ENCODE measurements at places on chromosomes 6 and 20.
A peak's percentile ranks its signal among the peaks of the same experiment; 100 is the strongest.

GRCh38 chr6:165726965-165727381 lies 63.9 kb upstream of the PDE10A start:
- no peak for DNase-seq

DNA sequence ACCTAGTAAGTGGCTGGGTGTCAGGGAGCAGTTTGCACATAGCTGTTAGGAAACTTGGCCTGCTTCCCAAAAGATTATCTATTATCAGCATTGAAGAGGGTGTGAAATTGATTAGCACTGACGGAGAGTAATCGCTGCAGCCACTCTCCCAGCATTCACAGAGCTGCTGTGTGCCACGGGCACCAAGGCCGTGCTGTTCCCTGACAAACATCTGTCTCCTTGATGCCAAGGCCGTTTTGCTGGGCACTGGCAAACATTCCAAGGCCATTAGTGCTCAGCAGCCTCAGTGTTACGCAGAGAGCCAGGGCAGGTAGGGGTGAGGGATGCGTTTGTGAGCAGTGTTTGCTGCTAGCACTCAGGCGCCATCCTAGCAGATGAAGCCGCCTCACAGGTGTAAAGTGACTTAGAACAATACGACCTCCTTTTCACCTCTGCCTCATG lies 57.7 kb upstream of the VSTM2L start:
- no peak for DNase-seq

- DNase-seq = no peak
These were observed 9.8 kb upstream of the PNISR start for GRCh38 chr6:99434702-99435530.

- DNase-seq = no peak
These were observed 115.4 kb downstream of the SLC23A2 start for GRCh38 chr20:4885877-4886276.

- DNase-seq = no peak
These were observed 184.9 kb upstream of the TSHZ2 start for GRCh38 chr20:52787216-52787615.

GRCh38 chr6:158002951-158003853 lies 21.5 kb downstream of the SYNJ2 start:
- peak; percentile 74 for DNase-seq

GRCh38 chr6:144170044-144170443 lies 19.7 kb downstream of the STX11 start:
- no peak for DNase-seq

GRCh38 chr6:167027772-167028171 lies 28.6 kb downstream of the CEP43 start:
- DNase-seq = no peak

DNA sequence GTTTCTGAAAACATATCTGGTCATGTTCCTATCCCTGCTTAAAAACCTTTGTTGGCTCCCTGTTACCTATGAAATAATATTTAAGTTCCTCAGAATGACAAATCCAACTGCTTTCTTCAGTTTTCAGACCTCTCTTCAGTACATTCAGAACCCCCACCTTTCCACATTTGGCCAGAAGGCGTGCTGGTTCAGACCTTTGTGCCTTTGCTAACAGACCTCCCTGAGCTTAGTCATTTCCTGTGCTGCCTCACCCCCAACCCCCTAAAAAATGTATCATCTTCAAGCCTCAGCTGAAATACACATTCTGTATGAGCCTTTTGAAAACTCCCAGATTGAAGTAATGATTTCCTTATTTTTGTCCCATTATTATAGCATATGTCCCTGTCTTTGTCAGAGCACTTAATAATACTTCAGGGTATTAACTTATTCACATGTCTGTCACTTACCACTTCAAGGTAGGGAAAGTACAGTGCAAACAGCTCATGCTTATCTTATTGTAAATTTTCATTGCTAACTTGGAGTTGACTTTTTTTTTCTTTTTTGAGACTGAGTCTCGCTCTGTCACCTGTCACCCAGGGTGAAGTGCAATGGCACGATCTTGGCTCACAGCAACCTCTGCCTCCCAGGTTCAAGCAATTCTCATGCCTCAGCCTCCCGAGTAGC lies 19.7 kb downstream of the FAM217A start:
- no peak for DNase-seq

- DNase-seq = no peak
These were observed 2.1 kb downstream of the C6orf141 start for GRCh38 chr6:49552596-49552995.

DNA sequence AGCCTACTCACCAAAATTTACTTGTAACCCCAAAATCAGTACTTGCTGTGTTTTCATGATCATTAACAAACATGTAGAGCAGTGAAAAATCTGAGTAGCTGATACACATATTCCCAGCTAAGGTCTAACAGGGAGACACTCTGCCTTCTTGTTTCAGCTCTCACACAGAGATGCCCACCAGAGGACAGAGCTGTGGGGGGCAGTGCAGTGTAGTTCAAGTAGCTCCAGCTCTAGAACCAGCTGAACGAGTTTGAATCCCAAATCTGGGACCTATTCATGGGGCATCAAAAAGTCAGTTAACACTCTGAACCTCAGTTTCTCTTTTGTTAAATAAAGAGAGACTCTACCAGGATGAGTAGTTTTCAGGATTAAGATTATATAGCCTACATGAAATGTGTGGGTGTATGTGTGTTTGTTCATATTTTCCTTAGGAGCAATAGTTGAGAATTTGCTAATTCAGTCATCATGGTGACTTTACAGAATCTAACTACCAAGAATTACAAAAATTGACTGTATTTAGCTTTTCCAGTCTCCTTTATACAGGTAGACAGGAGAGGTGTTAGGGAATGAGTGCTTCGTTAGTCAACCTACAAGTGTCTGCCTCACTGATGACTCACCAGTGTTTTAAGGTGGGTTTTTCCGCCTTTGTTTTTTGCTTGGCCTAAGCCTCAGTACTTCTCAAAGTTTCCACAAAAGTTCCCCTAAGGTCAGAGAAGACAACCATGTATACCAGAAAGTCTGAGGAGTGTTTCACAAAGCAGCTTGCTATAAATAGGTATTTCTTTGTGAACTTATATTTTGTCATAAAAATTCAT lies 164.0 kb upstream of the RUNX2 start:
- no peak for DNase-seq

GRCh38 chr6:164911873-164912580 lies 397.4 kb downstream of the C6orf118 start:
- no peak for DNase-seq

GRCh38 chr6:160110586-160111123 lies 11.0 kb upstream of the SLC22A1 start:
- DNase-seq = no peak

- DNase-seq = no peak
These were observed 67.2 kb downstream of the DHX35 start for GRCh38 chr20:39029364-39029763.

DNA sequence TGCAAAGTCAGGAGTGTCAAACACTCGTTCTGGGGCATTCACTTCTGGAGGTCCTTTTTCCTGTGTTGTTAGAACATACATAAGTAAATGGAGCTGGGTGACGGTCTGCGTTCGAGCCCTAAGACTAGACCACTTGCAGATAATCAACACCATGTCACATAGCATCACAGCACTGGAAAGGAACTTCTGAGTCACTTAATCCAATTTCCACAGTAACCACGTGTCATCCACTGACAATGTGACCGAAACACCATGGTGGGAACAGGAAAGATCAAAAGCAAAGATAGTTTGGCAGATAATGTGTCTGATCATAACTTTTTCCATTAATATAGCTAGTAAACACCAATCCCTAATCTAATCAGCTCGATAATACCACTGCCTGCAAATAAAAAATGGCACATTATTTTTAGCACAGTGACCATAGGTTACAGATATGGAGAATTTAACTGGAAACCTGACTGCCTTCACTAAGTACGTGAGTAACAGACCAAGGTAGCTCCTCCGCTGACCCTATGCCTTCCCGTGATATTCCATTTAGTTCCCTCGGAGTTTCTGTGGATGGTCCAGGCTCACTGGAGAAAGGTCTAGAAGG lies 34.8 kb downstream of the WRNIP1 start:
- no peak for DNase-seq

DNA sequence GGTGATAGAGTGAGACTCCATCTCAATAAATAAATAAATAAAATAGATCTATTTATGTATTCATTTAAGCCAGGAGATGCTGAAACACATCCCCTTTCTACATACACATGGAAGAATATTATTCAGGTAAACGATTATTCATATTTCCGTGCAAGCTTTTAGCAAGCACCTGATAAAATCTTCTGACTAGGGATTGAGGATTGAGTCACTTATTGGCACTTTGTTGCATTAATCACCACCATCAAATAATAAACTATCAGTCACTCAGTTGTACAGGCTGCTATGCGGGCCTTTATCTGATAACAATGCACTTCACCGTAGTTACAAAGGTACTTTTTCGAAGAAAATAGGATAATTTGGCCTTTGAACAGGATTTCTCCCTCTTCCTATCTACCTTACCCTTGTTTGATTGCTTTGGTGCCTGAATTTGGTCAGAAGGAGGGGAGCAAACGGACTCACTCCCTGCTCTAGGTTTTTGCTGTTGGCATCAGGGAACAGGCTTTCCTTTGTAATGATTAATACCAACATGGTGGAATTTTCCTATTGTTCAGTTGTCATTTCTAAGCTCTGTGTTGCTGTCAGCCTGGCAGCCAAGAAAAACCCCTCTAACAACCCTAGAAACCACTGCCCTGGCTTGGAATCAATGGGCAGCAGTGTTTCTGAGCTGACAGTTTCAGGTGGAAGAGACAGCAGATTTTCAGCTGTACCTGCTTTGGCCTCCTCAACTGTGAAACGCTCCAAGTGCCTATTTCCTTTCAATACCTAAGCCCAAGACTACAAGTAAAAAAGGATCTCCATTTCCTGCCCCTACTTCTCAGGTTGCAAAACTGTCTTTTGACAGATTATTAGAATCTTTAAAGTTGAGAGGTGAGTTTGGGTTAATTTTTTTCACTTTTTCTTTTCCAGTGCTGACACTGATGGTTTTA lies 63.0 kb downstream of the MYB start:
- no peak for DNase-seq

GRCh38 chr6:52538252-52538900 lies 38.5 kb downstream of the TRAM2 start:
- DNase-seq = no peak

DNA sequence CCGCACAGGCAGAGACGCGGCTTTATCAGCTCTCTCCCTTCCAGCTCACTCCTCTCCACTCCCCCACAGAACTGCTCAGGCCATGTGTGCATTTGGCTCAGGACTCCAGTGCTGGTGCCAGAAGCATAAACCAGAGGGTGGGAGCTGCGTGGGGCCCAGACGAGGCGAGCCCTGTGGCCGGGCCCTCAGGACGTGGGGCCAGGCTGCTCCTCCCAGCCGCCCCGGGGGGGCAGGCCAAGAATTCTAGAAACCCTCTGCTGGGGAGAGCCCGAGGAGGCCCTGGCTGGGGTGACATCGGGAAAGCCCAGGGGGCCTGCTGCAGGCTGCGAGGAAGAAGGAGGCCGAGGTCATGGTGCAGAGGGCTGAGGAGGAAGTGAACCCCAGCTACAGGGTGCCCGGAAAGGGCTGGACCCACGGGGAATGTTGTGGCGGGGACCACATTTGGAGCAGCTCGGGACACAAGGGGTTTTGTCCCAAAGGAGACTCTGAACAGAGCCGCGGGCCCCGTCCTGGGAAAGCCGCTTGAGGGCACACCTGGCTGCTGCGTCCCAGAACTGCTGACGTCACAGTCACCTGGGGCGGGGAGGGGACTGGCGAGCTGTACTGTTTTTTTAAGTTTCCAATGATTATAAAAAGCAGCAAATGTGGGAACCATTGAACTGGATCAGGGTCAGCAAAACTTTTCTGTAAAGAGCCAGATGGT lies 107.1 kb downstream of the BANF2 start:
- DNase-seq = peak; percentile 48

- DNase-seq = peak; percentile 81
These were observed 17.8 kb upstream of the HMGN4 start for GRCh38 chr6:26520237-26520849.

- DNase-seq = no peak
These were observed 420.6 kb downstream of the CDC5L start for GRCh38 chr6:44808148-44808547.

DNA sequence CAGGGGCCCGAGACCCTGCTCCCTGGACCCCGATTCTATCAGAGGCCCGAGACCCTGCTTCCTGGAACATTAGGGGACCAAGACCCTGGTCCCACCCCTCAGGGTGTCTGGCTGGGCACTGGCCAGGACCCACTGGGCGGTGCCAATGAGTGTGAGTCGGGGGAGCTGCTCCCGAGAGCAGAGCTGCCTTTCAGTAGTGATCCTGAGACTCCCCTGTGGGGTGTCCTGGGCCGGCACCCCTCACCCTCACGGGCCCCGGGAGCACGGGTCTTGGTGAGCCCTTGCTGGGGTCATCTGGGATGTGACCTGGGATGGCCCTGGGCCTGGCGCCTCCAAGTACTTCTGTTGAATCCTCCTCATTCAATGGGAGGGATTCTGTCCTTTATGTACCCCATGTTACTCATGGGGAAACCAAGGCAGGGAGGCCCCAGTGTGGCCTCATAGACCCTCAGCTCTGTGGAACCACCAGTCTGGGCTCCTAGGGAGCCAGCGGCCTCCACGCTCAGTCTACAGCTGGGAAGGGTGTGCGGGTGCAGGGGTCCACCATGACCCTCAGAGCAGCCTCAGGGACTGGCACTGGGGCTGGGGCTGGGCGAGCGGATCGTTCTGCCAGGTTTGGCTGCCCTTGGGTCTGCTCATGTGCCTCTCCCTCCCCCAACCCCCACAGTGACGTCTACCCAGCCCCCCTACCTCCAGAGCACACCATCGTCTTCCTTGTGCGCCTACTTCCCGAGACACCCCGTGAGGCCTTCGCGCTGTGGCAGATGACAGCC lies 25.6 kb downstream of the COL20A1 start:
- peak; percentile 10 for DNase-seq

- DNase-seq = no peak
These were observed 35.6 kb upstream of the ZBP1 start for GRCh38 chr20:57655809-57656155.

- no peak for DNase-seq
These were observed 151.3 kb upstream of the BEND6 start for GRCh38 chr6:56803594-56803993.

DNA sequence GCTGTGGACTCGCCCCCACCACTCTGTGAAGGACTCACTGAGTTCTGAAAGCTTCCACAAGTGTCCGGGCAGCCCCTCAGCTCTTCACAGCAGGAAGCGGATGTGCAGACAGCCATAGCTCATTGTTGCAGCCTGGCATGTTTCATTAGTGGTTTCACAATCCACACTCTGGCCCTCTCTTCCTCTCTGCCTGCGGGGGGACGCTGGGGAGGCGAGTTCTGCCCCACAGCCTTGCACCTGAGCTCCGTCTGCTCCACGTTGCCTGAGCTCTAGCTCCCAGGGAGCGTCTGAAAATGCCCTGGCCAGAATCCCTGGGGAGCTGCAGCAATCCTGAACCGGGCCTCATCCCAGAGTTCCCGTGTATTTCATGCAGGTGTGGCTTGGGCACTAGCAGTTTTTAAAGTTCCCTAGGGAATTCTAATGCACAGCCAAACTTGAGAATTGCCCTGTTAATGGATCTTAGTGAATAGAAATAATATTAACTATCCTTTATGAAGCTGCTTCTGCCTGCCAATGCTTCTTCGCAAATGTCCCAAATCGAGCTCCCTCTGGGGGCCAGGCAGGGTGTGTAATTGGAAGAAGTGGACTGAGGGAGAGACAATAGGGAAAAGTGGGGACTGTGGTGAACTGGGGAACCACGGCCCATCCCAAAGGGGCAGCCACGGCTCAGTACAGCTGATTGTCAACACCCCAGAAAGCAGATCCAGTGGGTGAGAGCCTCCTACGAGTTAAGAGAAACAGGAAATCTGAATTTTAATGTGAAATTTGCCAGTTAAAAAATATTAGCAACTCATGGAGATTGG lies 51.5 kb downstream of the CTCFL start:
- DNase-seq = peak; percentile 23

All from tibial artery (tissue), 4 donors.